ENCODE measurements at places on chromosomes 12 and 14. TPM values are rescaled to one million over a fixed set of nuclear protein-coding genes. Genes with fewer than 3 reads are reported as not detected.

DNA sequence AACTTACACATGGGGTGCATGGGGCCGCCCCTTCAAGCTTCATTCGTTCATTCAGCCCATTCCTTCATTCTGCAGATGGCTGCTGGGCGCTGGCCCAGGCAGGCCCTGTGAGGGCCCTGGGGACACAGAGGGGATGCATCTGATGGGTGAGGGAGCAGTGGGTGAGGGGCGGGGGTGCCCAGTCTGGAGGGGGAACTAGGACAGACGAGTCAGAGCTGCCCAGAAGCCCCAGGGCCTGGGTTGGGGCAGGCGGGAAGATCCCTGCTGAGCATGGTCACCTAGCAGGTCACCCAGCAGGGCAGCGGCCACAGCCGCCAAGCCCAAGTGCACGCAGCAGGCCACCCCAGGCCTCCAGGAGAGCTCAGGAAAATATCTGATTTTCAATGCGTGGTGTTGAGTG is 14.1 kb downstream of the TRMT61A start:
- no peaks in the 10 kb centered on the region for H3K36me3 ChIP-seq
- H3K4me1 ChIP-seq: peaks cover 28% of the 10 kb centered on the region
- H3K27ac ChIP-seq: peak overlapping the region; percentile 94
- no peak for DNase-seq

GRCh38 chr12:132713123-132713522 is 2.5 kb downstream of the PGAM5 start:
- no peak overlapping the region for H3K4me3 ChIP-seq
- H3K4me1 ChIP-seq: no peaks in the 10 kb centered on the region
- H3K27ac ChIP-seq: no peak overlapping the region
- H3K36me3 ChIP-seq: peaks cover 19% of the 10 kb centered on the region
- DNase-seq: no peak

GRCh38 chr14:36863271-36863670 is 201.6 kb downstream of the PAX9 start:
- no peak overlapping the region for H3K27ac ChIP-seq
- H3K27me3 ChIP-seq: no peaks in the 10 kb centered on the region
- H3K4me3 ChIP-seq: no peak overlapping the region
- H3K36me3 ChIP-seq: no peaks in the 10 kb centered on the region
- H3K4me1 ChIP-seq: no peaks in the 10 kb centered on the region
- no peak for DNase-seq

GRCh38 chr14:70291396-70291795 is 68.1 kb downstream of the COX16 start:
- no peaks in the 10 kb centered on the region for H3K36me3 ChIP-seq
- no peak overlapping the region for H3K27ac ChIP-seq
- no peaks in the 10 kb centered on the region for H3K27me3 ChIP-seq
- peaks cover 11% of the 10 kb centered on the region for H3K4me1 ChIP-seq

GRCh38 chr12:19933924-19934323 is 434.4 kb upstream of the PDE3A start:
- no peak overlapping the region for H3K4me3 ChIP-seq
- H3K36me3 ChIP-seq: no peaks in the 10 kb centered on the region
- no peaks in the 10 kb centered on the region for H3K4me1 ChIP-seq
- no peak overlapping the region for H3K27ac ChIP-seq
- no peak for DNase-seq
- H3K27me3 ChIP-seq: no peaks in the 10 kb centered on the region

- no peak overlapping the region for H3K4me3 ChIP-seq
- peaks cover 5% of the 10 kb centered on the region for H3K4me1 ChIP-seq
- no peak for DNase-seq
- H3K36me3 ChIP-seq: no peaks in the 10 kb centered on the region
- H3K27me3 ChIP-seq: no peaks in the 10 kb centered on the region
- 0 out of 2 replicates have a peak overlapping the region, but pooled peaks have one; percentile 23 for H3K27ac ChIP-seq
Measured at GRCh38 chr12:49584591-49584990, 16.6 kb upstream of the MCRS1 start.

DNA sequence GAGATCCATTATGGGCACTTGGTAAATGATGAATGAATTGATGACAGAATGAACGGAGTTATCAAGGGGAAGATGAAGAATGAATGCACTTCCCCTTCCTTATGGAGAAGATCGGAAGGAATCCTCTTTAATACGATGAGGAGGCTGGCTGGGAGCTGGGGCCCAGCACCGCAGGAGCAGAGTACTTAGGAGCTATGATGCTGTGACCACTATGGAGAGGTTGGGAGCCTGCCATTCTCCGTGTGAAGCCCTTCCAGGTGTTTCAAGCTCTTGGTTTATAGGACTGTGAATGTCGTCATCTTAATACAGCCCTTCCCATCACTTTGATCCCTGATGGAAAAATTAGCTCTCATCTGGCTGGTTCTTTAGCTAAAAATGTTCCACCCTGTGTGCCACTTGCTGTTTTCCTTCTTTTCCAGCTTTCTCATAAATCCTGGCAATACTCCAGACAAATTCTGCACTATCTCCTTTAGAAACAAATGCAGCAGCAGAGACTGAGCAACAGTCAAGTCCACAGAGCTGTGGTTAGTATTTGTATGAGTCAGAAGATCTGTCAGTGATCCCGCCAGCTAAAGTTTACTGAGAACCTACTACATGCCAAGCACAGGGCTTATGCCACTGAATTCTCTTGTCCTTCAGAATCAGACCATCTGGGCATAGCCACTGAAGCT is 263.1 kb upstream of the CRY1 start:
- no peaks in the 10 kb centered on the region for H3K36me3 ChIP-seq
- no peak overlapping the region for H3K4me3 ChIP-seq
- H3K4me1 ChIP-seq: no peaks in the 10 kb centered on the region

DNA sequence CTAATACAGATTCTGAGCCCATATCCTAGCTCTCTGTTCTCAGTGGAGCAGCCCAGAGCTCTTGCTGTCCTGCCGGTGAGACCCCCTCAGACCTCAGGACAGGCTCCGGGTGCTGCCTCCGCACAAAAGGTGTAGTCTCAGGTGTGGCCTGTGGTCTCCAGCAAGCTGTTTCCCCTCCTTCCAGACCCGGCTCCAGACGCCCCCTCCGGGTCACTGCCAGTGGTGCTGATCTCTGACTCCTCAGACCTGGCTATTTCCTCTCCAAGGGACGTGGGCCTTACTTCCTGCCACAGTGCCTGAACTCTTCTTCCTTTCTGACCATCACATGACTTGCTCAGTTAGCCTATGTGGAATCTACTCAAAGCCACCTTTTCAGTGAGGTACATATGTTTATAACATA is 337.5 kb downstream of the GLT1D1 start:
- H3K27me3 ChIP-seq: no peaks in the 10 kb centered on the region
- no peaks in the 10 kb centered on the region for H3K36me3 ChIP-seq
- no peak overlapping the region for H3K4me3 ChIP-seq
- H3K4me1 ChIP-seq: no peaks in the 10 kb centered on the region

- no peaks in the 10 kb centered on the region for H3K36me3 ChIP-seq
- H3K27me3 ChIP-seq: no peaks in the 10 kb centered on the region
- H3K4me3 ChIP-seq: no peak overlapping the region
- DNase-seq: no peak
- peaks cover 3% of the 10 kb centered on the region for H3K4me1 ChIP-seq
Measured at GRCh38 chr12:29707846-29708245, 75.9 kb downstream of the TMTC1 start.

- H3K4me1 ChIP-seq: no peaks in the 10 kb centered on the region
- no peak overlapping the region for H3K27ac ChIP-seq
Measured at GRCh38 chr12:117853600-117853999, 115.2 kb downstream of the KSR2 start.

GRCh38 chr12:59041241-59042121 is 121.2 kb upstream of the LRIG3 start:
- H3K4me3 ChIP-seq: no peak overlapping the region
- DNase-seq: no peak
- H3K27me3 ChIP-seq: no peaks in the 10 kb centered on the region
- no peaks in the 10 kb centered on the region for H3K36me3 ChIP-seq
- H3K4me1 ChIP-seq: no peaks in the 10 kb centered on the region

GRCh38 chr12:121274036-121274763 is 22.3 kb downstream of the CAMKK2 start:
- no peaks in the 10 kb centered on the region for H3K27me3 ChIP-seq
- peaks cover 13% of the 10 kb centered on the region for H3K36me3 ChIP-seq
- DNase-seq: no peak
- no peak overlapping the region for H3K27ac ChIP-seq
- H3K4me3 ChIP-seq: no peak overlapping the region

GRCh38 chr12:59737725-59738463 is 142.1 kb downstream of the SLC16A7 start:
- H3K4me1 ChIP-seq: no peaks in the 10 kb centered on the region
- no peak overlapping the region for H3K27ac ChIP-seq
- H3K4me3 ChIP-seq: no peak overlapping the region
- no peaks in the 10 kb centered on the region for H3K27me3 ChIP-seq
- no peaks in the 10 kb centered on the region for H3K36me3 ChIP-seq
- DNase-seq: no peak

DNA sequence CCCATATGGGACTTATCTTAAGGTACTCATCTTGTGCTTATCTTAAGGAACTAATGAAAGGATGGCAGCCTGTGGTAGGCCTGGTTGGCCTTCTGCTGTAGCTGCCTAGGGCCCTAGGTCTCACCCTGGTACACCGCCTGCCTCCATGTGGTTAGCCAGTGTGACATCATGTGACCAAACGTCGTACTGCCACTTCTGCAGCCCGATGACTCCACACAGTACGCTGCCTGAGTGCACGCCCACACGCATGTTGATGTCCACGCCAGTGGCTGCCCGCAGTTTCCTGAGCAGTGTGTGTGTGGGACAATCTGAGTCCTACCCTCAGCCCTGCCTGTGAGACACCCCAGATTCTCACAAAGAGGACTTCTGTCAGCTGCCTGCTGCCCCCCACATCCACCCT is 5.1 kb downstream of the ADCY4 start:
- peaks cover 64% of the 10 kb centered on the region for H3K27me3 ChIP-seq
- DNase-seq: no peak
- H3K27ac ChIP-seq: no peak overlapping the region
- no peaks in the 10 kb centered on the region for H3K36me3 ChIP-seq
- H3K4me3 ChIP-seq: no peak overlapping the region

GRCh38 chr12:99311373-99311772 is 336.2 kb upstream of the GARIN6 start:
- H3K4me1 ChIP-seq: no peaks in the 10 kb centered on the region
- no peak overlapping the region for H3K27ac ChIP-seq
- H3K4me3 ChIP-seq: no peak overlapping the region
- H3K36me3 ChIP-seq: no peaks in the 10 kb centered on the region
- no peak for DNase-seq
- no peaks in the 10 kb centered on the region for H3K27me3 ChIP-seq

- no peaks in the 10 kb centered on the region for H3K4me1 ChIP-seq
- DNase-seq: no peak
- H3K4me3 ChIP-seq: no peak overlapping the region
- H3K27ac ChIP-seq: no peak overlapping the region
- H3K27me3 ChIP-seq: no peaks in the 10 kb centered on the region
Measured at GRCh38 chr14:63448841-63449240, 94.3 kb downstream of the PPP2R5E start.

DNA sequence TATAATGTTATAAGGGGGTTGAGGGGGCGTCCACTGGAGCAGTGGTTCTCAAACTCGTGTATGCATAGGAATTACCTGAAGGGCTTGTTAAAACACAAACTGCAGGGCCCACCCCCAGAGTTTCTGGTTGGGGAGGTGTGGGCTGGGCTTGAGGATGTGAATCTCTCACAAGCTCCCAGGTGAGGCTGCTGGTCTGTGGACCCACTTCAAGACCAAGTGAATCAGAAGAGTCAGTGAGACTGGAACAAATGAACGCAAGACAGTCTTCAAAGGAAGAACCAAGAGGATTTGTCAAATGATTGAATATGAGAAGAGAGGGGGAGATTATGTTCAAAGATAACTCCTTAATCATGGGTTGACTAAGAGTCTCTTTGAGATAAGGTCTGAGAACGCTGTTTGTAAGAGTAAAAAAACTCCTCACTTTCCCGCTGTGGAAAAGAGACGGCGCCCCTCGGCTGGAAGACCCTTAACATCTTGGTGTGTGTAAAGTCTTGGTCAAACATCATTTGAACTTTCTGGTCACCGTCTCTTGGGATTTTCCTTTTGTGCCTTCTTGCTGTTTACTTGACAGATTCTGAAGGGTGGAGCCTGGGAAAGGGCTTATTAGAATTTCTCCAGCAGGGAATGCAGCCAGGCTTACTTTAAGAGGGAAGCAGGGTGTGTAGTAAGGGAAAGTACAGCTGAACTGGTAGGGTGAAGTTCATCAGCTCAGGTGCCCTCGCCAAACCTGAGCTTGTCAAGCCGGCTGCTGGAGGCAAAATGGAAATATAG is 5.3 kb upstream of the FOXN3 start:
- no peak overlapping the region for H3K4me3 ChIP-seq
- H3K27me3 ChIP-seq: no peaks in the 10 kb centered on the region
- no peaks in the 10 kb centered on the region for H3K36me3 ChIP-seq

- H3K27me3 ChIP-seq: no peaks in the 10 kb centered on the region
- DNase-seq: no peak
- no peak overlapping the region for H3K4me3 ChIP-seq
- H3K4me1 ChIP-seq: no peaks in the 10 kb centered on the region
Measured at GRCh38 chr12:86710109-86710508, 453.9 kb upstream of the MGAT4C start.

DNA sequence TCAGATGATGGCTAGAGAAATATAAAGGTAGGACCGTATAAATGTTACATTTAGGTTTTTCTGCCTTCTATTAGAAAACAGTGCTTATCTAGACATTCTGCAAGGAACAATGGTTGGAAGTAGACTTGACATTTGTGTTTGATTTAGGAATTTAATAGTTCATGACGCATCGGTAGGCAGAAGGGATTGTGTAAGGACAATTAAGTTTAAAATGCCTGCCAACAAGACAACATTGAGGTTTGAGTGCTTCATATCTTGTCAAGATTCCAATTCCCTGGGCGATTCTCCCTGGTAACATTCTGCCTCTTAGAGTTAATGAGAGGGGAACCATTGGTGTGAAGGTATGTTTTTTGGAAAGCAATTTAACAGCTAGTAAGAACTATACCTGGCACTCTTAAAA is 186.8 kb upstream of the RBM19 start:
- no peaks in the 10 kb centered on the region for H3K4me1 ChIP-seq
- no peaks in the 10 kb centered on the region for H3K27me3 ChIP-seq
- no peak overlapping the region for H3K4me3 ChIP-seq
- no peak overlapping the region for H3K27ac ChIP-seq
- no peaks in the 10 kb centered on the region for H3K36me3 ChIP-seq
- DNase-seq: no peak

DNA sequence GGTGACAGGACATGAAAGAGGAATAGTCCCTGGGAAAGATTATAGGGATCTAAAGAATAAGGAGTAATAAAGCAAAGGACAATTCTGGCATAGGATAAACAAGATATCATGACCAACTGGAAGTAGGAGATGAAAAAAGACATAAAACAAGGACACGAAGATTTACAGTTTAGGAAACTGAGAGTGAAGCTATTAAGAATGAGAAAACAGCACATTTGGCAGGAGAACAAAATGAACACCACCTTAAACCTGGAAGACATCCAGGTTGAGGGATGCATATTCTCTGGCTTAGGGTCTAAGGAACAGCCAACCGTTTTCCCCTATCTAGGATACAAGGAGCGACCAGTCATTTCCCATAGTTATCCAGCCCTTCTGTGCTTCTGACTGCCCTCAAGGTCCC is 1.9 kb downstream of the TRIP11 start:
- H3K27me3 ChIP-seq: no peaks in the 10 kb centered on the region
- H3K36me3 ChIP-seq: peaks cover 2% of the 10 kb centered on the region
- peak overlapping the region; percentile 29 for H3K4me3 ChIP-seq
- no peak overlapping the region for H3K27ac ChIP-seq
- peaks cover 5% of the 10 kb centered on the region for H3K4me1 ChIP-seq
- DNase-seq: no peak

TCL1B gene
- 9.6 TPM for total RNA-seq

LRRC43 gene
- 0.35 TPM for total RNA-seq

SLCO1A2 gene
- total RNA-seq: 4.4 TPM

SLC5A8 gene
- 0.11 TPM for total RNA-seq

ZC2HC1C gene
- 1.7 TPM for total RNA-seq

KRT2 gene
- total RNA-seq: not detected

DBX2 gene
- total RNA-seq: not detected

GYS2 gene
- not detected for total RNA-seq
